ENCODE measurements at places on chromosomes 1 and 21.
A peak's percentile ranks its signal among the peaks of the same experiment; 100 is the strongest.

- no peak for DNase-seq
Measured at GRCh38 chr1:182603646-182604174, 479 bp downstream of the RGS16 start.

DNA sequence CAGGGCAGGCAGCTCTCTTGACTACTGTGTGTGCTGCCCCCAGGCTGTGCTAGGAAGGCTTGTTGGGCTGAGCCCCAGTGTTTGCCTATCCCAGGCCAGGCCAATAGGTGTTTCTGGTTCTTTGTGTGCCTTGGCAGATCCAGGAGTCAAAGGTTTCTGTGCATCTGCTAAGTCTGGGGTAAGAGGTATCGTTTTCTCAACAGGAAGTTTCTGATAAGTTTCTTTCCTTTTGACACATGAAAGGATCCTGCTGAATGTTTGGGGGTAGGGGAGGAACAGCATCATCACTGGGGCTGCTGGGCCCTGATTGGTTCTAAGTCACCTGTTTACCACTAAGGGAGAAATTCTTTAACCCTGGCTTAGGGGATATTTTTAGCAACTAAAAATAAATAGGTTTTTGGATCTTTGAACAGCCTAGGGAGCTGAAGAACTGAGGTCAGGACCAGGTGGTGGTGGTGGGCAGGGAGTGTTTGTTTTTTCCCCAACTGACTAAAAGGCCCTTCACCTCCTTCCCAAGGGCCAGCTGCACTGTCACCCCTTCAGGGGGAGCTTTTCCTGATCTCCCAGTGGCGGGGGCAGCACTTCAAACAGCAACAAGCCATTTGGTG, 85.1 kb downstream of the KCNN3 start:
- DNase-seq = peak; percentile 87

GRCh38 chr1:12485231-12486058, 132.6 kb downstream of the DHRS3 start:
- DNase-seq = no peak

- DNase-seq = no peak
Measured at GRCh38 chr1:47183308-47184089, 6.3 kb downstream of the PDZK1IP1 start.

- peak; percentile 43 for DNase-seq
Measured at GRCh38 chr21:26845066-26845758, at the start of gene ADAMTS1. Gene ADAMTS1 (minus strand): TSS chr21:26845409. CDS start chr21:26844954, 455 bp downstream.

- no peak for DNase-seq
Measured at GRCh38 chr21:26572076-26572701, 897 bp downstream of the CYYR1 start.

Data from GM13976 (cell line).